ENCODE measurements at places on chromosomes 3 and 15.

DNA sequence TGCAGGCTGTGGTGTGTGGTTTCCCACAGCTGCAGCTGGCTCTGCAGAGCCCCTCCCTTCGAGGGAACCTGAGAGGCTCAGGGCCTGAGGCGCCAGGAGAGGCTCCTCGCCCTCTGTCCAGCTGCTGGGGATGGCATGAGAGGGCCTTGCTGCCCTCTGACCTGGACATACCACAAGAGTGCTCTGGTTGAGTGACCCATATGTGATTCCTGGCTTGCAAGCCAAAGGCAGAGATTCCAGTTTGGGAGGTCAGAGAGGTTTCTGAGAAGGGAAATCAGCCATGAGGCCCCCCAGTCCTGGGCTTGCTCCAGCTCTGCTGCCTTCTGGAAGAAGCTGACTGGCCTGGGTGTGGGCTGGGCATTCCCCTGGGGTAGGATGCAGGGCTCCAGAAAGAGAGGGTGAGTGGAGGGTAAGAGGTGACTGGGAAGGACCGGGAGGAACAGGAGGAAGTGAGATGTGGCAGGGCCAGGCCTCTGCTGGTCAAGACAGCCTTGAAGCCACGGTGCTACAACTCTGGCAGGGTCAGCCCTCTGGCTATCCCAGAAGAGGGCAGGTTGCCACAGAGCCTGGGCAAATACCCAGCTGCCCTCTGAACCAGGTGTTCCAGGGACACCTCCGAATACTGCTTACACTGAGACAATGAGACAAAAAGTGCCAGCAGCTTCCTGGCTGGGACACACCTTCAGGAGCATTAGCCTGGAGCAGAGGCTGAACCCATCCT, 16.0 kb upstream of the SRP14 start:
- peak overlapping the region; percentile 88 for H3K27ac ChIP-seq
- H3K4me3 ChIP-seq, result peak overlapping the region; percentile 70
- peaks cover 7% of the 10 kb centered on the region for H3K36me3 ChIP-seq
- H3K27me3 ChIP-seq, result no peaks in the 10 kb centered on the region
- DNase-seq, result no peak

DNA sequence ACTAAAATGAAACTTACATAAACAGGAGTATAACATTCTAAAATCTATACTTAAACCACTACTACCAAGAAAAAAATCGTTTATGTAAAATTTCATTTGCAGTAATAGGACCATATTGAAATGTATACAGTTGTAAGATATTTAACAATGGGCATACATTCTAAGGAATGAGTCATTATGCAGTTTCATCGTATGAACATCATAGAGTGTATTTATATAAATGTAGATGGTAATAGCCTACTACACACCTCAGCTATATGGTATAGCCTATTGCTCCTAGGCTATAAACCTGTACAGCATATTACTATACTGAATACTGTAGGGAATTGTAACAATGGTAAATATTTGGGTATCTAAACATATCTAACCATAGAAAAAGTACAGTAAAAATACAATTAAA, 79.5 kb downstream of the DPH6 start:
- no peak for DNase-seq
- H3K36me3 ChIP-seq, result no peaks in the 10 kb centered on the region
- no peak overlapping the region for H3K4me3 ChIP-seq
- H3K27me3 ChIP-seq, result no peaks in the 10 kb centered on the region

- H3K4me3 ChIP-seq, result no peak overlapping the region
- no peak overlapping the region for H3K27ac ChIP-seq
- no peaks in the 10 kb centered on the region for H3K4me1 ChIP-seq
- peaks cover 3% of the 10 kb centered on the region for H3K36me3 ChIP-seq
- no peak for DNase-seq
Measured at GRCh38 chr3:72082776-72083462, 298.0 kb upstream of the PROK2 start.

- H3K36me3 ChIP-seq, result no peaks in the 10 kb centered on the region
- no peak for DNase-seq
- no peaks in the 10 kb centered on the region for H3K27me3 ChIP-seq
- no peak overlapping the region for H3K27ac ChIP-seq
- no peak overlapping the region for H3K4me3 ChIP-seq
Measured at GRCh38 chr3:17535274-17535673, 207.2 kb downstream of the TBC1D5 start.

GRCh38 chr3:170563712-170564423, 22.0 kb downstream of the SLC7A14 start:
- no peak for DNase-seq
- peak overlapping the region; percentile 39 for H3K27ac ChIP-seq
- H3K36me3 ChIP-seq, result no peaks in the 10 kb centered on the region
- peaks cover 6% of the 10 kb centered on the region for H3K4me1 ChIP-seq

GRCh38 chr3:24734019-24734418, 239.4 kb upstream of the THRB start:
- H3K4me3 ChIP-seq, result no peak overlapping the region
- no peaks in the 10 kb centered on the region for H3K36me3 ChIP-seq
- no peak overlapping the region for H3K27ac ChIP-seq
- H3K4me1 ChIP-seq, result no peaks in the 10 kb centered on the region
- no peaks in the 10 kb centered on the region for H3K27me3 ChIP-seq

DNA sequence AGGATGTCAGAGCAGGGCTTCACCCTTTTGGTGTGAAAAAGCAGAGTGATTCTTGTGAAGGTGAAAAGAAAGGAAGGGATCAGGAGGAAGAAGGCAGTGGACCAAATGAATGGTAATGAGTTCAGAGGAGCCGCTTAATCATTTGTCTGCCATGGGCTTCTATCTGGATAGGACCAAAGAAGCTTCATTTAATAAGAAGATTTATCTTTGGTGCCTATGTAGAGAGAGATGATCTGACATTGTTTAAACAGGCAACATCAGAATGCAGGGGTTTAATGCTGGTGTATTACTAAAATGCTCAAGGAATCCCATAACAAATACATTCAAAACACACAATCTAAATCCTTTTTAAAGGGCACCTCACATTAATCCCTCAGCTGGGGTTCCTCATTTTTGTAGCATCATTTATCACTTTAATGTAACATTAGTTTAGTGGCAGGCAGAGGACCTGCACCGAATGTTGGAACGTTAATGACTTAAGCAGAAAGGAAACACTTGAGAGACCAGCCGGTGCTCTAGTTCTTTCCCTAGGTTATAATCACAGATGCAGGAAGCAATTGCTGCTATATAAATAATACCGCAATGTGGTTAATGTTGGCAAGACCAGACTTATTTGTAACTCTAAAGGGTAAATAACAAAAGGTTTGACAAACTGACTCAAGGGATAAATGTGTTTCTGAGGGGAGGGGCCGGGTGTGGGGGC, 27.9 kb upstream of the IL1RAP start:
- no peaks in the 10 kb centered on the region for H3K36me3 ChIP-seq
- no peak for DNase-seq
- H3K27me3 ChIP-seq, result peaks cover 33% of the 10 kb centered on the region
- peaks cover 6% of the 10 kb centered on the region for H3K4me1 ChIP-seq

DNA sequence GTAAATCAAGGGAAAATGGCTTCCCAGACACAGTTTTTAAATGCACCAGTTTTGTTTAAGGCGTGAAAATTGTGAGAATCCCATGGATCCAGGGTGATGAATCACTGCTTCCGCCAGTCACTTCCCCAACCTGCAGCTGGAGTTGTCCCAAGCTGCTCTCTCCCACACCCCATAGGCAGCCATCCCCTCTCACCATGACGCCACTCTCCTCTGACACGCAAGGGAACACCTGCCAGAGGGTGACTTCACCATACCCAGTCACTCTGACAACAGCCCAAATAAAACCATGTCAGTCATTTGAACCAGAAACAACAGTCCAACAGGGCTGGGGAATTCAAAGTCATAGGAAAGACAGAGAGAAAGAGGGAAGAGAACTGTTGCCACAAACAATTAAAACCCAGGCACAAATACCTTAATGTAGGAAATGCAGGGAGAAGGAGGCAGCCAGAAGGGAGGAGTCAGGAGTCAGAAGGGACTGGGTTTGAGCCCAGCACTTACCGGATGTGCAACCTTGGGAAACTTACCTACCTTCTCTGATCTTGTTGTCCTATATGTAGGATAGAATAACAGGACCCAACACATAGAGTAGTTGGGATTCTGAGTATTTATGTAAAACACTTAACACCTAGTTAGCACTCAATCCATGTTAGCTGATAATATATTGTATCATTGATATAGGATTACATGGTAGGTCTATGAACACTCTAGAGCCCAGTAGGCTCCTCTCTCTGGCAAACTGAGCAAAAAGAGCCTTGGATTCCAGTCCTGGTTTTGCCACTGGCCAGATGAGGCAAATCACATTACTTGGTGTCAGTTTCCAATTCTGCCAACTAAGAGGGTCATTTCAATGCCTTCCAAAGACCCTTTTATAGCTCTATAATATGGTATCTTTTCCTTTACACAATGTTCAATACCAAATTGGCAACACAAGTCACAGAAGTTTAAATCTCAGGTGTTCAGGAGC, 326.3 kb upstream of the ICE2 start:
- no peaks in the 10 kb centered on the region for H3K27me3 ChIP-seq
- no peak overlapping the region for H3K4me3 ChIP-seq
- H3K4me1 ChIP-seq, result peaks cover 23% of the 10 kb centered on the region
- peaks cover 3% of the 10 kb centered on the region for H3K36me3 ChIP-seq
- DNase-seq, result no peak
